A549 (cell line): ENCODE measurements at places on chromosomes 3 and 15. TPM values are rescaled to one million over a fixed set of nuclear protein-coding genes. Genes with fewer than 3 reads are reported as not detected.

- DNase-seq = no peak
These were observed 27.3 kb upstream of the SEC62 start for GRCh38 chr3:169939320-169939719.

- DNase-seq = no peak
These were observed 722 bp downstream of the CACNA1D start for GRCh38 chr3:53495146-53495519.

DNA sequence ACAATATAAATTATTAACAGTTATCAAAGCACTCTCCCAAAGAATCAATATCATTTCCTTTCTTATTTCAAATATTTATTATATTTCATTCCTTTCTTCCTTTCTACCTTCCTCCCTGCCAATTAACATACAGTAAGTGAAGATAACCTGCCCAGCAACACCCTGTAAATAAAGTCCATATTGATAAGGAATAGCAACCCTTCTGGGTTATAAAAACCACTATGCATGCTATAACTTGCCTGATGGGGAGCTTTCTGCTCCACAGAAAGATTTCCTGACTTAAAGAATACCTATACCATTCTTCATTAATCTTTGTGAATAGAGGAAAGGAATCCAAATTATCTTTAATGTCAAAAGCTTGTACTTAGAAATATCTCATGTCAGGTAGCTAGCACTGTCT, 166.5 kb downstream of the ISL2 start:
- no peak for DNase-seq

DNA sequence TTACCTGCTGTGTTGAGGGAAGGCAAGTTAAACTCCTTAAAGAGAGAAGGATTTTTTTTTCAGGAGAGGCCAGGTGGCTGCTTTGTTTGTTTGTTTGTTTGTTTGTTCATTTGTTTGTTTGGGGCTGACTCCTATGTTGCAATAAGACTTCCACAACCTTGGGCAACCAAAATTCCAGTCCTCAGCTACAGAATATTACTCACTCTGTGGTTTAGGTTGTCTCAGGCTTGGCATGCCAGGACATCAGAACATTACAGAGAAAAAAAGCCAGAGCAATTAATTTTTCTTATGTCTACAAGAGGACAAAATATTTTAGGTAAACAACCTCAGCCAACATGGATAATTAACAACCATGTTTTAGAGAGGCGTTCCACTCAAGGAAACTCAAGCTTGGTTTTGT, 156.7 kb upstream of the ATP11B start:
- no peak for DNase-seq

- DNase-seq = no peak
These were observed 254.7 kb downstream of the NR1D2 start for GRCh38 chr3:24199775-24200247.

DNA sequence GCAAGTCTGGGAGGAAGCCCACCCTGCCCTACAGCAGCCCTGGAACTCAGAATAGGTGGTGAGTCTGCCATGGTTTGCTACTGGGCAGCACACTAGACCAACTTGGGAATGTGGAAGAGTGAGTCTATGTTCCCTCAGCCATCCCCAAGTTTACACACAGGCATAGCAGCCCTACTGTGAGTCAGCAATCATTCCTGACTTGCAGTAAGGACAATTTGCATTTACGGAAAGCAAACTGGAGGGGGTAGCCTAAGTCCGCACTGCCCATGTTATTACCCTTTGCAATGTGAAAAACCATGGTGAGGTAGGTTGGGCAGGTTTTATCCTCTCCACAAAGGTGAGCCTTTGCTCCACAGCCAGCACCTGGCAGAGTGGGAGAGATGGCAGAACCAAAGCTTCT, 4.6 kb downstream of the TCTA start:
- DNase-seq = no peak

GRCh38 chr3:89787979-89788378, 680.6 kb downstream of the EPHA3 start:
- no peak for DNase-seq

GRCh38 chr15:50740955-50741354, 24.6 kb downstream of the SPPL2A start:
- DNase-seq = no peak

DNA sequence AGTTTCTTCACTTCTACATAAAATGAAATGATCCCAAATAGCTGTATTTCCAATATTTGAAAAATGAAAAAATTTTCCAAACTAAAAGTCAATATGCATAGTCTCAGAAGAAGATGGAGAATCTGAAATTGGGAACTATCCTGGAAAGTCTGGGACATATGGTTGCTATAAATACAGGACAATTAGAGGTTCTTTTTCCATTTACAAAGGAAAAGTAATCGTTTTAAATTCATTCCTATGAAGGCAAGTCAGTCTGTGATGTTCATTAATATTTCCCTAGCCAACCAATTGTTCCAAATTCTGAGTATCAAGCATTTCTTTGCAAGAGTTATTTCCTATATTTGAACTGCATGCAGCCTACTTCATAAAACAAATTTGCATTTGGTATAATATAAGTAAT, 102.2 kb downstream of the NEDD4 start:
- no peak for DNase-seq

- no peak for DNase-seq
These were observed 14.4 kb upstream of the TM4SF4 start for GRCh38 chr3:149460117-149460516.

- DNase-seq = peak; percentile 35
These were observed 114.5 kb upstream of the GOLGA8J start for GRCh38 chr15:29968099-29968894.

DNA sequence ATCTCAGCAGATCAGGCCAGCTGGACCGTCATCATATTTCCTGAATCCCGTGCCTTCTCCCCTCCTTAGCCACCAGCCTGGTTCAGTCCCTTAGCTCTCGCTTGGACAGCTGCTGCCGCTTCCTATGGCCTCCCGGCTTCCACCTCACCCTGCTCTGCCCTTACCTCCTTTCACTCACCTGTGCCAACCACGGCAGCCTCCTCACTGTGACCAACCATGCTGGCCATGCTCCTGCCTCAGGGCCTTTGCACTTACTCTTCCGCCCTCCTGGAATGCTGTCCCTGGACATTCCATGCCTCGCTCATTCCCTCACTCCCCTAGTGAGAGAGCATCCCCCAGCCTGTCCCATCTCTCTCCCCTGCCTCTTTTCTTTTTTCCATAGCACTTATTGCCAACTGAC, 19.2 kb downstream of the GRIP2 start:
- no peak for DNase-seq

- DNase-seq = no peak
These were observed 1.8 kb downstream of the MTFMT start for GRCh38 chr15:65027593-65027992.

DNA sequence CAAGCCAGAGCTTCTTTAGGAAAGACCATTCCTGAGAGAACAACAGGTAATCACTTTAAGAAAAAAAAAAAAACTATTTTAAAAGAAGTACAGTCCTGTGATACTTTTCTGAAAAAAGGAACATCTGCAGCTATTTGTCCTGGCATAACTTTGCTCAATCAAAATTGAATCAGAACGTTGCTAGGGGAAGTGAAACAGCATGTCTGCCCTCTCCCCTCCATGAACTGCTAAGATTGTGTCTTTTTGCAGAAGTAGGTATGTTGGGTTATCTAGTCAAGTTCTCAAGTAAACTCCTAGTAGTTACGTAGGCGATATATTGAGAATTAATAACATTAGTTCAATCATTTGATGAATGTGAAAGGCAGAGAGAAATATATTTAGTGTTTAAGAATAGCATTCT, 1013.3 kb downstream of the TUSC7 start:
- DNase-seq = no peak

GRCh38 chr15:48596841-48597240, 48.7 kb downstream of the FBN1 start:
- DNase-seq = no peak

- no peak for DNase-seq
These were observed 54.2 kb upstream of the SEMA6D start for GRCh38 chr15:47663101-47663500.

DNA sequence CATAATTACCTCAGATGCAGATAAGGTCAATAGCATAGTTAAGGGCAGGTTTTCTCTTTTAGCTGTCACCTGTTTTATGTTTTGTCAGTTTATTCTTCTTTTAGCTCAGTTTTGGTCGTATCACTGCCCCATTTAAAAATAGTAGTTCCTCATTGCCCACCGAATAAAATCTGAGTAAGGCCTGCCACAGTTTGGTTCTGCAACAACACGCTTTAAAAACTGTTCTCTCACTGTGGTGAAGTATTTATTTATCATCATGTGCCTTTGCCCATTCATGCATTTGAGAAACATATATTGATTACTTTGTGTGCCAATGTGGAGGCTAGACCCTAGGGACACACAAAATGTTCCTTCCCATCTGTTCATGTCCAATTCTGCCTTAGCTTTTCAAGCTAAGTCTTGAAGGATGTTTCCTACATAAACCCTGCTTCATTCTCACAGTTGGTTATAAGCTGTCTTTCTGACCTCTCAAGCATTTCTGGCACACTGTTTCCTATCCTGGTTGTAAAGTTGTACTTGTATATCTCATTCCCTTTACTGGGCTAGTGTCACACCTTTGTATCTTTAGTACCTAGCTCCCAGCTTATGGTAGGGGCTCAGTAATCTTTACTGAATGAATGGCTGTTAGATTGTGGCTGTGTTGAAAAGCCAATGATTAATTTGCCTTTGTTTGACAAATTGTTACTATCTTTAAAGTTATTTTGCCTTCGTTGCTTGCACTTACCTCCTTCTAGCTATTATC, 23.9 kb downstream of the AKAP13 start:
- DNase-seq = no peak

DNA sequence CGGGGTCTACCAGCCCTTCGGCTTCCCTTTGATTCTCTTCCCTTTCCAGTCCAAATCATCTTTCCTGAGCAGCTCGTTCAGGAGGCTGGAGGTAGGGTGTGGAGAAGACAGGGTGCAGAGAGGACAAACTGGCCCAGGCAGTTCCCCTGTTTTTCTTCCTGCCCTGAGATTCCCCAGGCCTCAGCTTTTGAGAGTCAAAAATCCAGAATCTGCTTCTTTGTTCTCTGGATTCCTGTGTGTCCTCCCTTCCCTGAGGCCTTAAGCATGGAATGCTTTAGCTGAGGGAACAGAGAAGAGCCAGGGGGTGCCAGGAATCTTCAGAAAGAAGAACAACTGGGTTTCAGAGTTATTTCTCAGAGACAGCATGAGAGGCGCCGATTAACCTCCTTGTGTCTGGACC, 26.7 kb upstream of the LRTM1 start:
- no peak for DNase-seq

GRCh38 chr3:117633207-117633606, 923.6 kb downstream of the TUSC7 start:
- DNase-seq = no peak

GOLGA8N gene
- 3.0 to 3.9 TPM (median 3.0 TPM) in 3 replicates for polyA plus RNA-seq

PRTG gene
- 5.5 to 5.9 TPM (median 5.6 TPM) in 3 replicates for polyA plus RNA-seq

CHST2 gene
- polyA plus RNA-seq = 0.17 to 0.28 TPM (median 0.26 TPM) in 3 replicates

FETUB gene
- 0.06 to 0.14 TPM in 2 of 3 replicates, not detected in the other for polyA plus RNA-seq

CHST13 gene
- polyA plus RNA-seq = 0.49 to 0.59 TPM (median 0.52 TPM) in 3 replicates

ARPP21 gene
- not detected in 3 replicates for polyA plus RNA-seq

HDC gene
- 0.07 to 0.18 TPM (median 0.09 TPM) in 3 replicates for polyA plus RNA-seq

ALDH1A3 gene
- 11.5 to 13.9 TPM (median 12.2 TPM) in 3 replicates for polyA plus RNA-seq

ACKR4 gene
- polyA plus RNA-seq = 0.04 TPM in 1 of 3 replicates, not detected in the others

GALNT15 gene
- not detected in 3 replicates for polyA plus RNA-seq

CDHR4 gene
- 0.52 to 1.1 TPM (median 0.66 TPM) in 3 replicates for polyA plus RNA-seq

DZIP1L gene
- polyA plus RNA-seq = 5.2 to 7.0 TPM (median 6.9 TPM) in 3 replicates

NCKIPSD gene
- polyA plus RNA-seq = 10.8 to 13.2 TPM (median 10.9 TPM) in 3 replicates
